ENCODE measurements at places on chromosomes 7 and 10. TPM values are rescaled to one million over a fixed set of nuclear protein-coding genes. Genes with fewer than 3 reads are reported as not detected.

PODXL gene
- 1.2 TPM for total RNA-seq

GNAT3 gene
- total RNA-seq, result not detected

CLDN4 gene
- total RNA-seq, result not detected

TAS2R5 gene
- not detected for total RNA-seq

CYP3A7 gene
- not detected for total RNA-seq

BEND7 gene
- 4.5 TPM for total RNA-seq

All from MG63 (cell line).